ENCODE measurements at places on chromosomes 7 and 10. TPM values are rescaled to one million over a fixed set of nuclear protein-coding genes. Genes with fewer than 3 reads are reported as not detected.

DNA sequence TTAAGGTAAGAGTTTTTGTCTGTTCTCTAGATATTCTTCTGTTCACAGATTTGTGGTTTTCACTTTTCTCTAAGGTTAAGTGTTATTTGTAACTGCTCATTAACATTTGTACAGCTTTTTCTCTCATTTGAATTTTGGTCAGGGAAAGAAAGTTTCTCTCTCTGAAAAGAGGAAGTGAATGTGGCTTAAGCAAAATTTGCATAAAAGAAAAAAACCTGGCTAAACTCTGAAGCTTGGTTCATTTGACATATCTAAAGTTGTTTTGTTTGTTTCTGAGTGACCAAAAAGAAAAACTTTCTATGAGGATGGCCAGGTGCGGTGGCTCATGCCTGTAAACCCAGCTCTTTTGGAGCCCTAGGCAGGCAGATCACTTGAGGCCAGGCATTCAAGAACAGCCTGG, 22.0 kb upstream of the SLC26A4 start:
- DNase-seq, result no peak

- DNase-seq, result no peak
Measured at GRCh38 chr7:50558294-50559053, 6.7 kb downstream of the DDC start.

GRCh38 chr10:46084321-46085165, 38.5 kb upstream of the MSMB start:
- DNase-seq, result no peak

- no peak for DNase-seq
Measured at GRCh38 chr7:106270122-106270977, 14.4 kb downstream of the NAMPT start.

DNA sequence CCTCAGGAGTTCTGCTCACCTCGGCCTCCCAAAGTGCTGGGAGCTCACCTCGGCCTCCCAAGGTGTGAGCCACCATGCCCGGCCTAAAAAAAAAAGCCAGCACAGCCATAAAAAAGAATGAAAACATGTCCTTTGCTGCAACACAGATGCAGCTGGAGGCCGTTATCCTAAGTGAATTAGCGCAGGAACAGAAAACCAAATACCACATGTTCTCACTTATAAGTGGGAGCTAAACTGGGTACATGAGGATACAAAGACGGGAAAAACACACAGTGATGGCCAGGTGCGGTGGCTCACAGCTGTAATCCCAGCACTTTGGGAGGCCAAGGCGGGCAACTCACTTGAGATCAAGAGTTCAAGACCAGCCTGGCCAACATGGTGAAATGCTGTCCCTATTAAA, 20.9 kb downstream of the PSPH start:
- no peak for DNase-seq

DNA sequence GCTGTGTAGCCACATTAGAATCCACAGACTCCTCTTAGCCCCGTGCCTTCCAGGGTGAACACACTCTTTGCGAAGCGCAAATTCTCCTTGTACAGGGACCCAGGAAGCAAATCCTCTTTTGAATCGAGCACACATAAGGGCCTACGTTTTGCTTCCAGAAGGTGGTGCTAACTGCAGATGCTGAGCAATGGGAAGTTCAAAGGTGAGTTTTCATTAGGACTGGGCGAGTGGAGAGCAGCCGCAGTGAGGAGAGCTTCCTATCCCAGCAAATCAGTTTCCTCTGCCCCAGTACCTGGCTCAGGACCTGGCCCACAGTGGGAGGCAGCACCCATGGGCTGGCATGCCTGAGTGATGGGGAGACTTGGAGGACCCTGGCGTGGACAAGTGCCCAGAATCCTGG, 23.5 kb upstream of the GPR26 start:
- no peak for DNase-seq

DNA sequence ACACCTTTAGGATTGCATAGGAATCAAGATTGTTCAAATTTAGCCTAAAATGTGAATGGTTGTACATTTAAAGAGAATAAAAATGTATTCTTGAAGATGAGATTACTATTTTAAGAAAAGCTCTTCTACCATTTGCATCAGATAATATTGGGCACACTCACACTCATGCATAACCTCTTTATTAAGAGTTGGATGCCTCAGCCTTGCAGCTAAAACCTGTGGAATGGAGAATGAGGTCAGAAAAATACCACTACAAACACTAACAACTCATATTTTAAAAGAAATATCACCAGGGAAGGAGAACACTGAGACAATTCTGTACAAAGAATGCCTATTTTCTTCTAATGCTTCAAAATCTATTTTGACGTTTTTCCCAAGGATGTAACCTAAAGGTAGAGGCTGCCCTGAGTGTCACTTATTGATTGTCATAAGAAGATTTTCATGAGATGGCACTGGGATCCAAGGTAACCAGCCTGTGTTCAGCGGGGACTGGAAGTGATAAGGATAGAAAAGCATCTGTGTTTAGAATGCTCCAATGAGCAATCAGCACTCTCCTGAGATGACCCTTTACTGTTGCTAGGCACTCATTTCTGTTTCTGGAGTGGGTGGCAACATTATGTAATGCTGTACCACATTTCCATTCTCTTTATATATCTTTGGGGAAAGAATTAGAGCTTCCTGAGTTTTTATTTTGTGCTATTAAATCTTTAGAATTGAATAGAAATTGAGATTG, 26.6 kb downstream of the REEP3 start:
- DNase-seq, result no peak

DNA sequence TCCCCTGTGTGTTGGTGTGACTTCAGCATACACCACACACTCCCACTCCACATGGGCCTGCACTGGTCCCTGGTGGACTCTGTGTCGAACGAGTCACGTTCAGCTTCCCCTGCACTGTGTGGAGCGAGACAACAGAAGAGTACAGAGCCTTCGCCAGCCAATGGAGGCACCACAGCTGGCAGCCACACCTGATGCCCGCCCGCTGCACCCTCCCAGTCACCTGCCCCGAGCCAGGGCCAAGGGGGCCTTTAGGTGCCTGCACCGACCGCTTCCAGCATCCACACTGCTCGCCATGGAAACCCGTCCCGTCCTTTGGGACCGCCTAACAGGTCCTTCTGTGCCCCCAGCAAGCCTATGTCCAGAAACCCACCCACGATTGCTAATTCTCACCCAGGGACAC, 9.2 kb downstream of the FOXL3 start:
- no peak for DNase-seq

DNA sequence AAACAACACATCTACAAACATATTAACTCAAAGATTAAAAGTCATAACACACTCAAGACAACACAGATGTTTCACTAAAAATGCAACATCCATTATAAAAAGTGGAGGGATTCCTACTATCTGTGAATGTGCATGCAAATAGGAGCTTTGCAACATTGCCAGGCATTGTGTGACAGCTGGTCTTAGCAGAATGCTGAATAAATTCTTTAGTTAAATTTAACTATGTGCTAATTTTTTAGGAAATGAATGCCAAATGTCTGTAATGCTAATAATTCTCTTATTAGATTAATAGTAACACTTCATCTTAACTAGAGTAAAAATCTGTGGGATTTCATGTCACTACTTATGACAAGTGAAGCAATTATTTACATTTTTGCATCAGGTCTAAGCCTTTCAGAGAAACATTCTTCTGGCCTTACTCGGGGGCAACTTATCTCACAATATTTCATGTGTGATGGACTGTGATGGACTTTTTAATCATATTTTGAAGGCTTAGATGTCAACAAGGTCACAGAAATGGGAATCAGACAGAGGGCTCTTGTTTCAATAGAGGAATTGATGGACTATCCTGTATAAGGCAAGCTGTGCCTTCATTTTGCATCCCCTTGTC, 524.6 kb upstream of the KCND2 start:
- no peak for DNase-seq

DNA sequence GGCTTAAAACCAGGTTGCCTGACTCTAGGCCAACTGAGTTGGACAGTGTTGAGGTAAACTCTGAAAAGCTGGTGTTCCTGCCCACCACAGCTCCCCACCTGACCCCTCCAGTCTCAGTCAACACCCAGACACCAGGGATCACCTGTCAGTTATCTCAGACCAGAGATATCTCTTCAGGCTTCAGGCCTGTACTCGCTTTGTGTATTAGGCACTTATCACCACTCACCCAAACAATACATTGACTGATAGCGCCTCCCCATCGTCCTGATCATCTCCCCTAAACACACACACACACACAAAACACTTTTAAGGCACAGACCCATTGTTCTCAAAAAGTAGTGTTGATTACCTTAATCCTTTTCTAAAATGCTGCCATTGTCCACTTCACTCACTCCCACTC, 111.5 kb downstream of the PLCE1 start:
- DNase-seq, result no peak

- no peak for DNase-seq
Measured at GRCh38 chr10:75088640-75089039, 22.8 kb upstream of the SAMD8 start.

- DNase-seq, result no peak
Measured at GRCh38 chr7:34385384-34385783, 272.6 kb upstream of the NPSR1 start.

- DNase-seq, result no peak
Measured at GRCh38 chr7:23120106-23120505, 14.5 kb downstream of the KLHL7 start.

GRCh38 chr10:75910032-75910431, 478.6 kb downstream of the LRMDA start:
- DNase-seq, result no peak

GRCh38 chr7:135274495-135275268, 41.0 kb downstream of the STRA8 start:
- no peak for DNase-seq

DNA sequence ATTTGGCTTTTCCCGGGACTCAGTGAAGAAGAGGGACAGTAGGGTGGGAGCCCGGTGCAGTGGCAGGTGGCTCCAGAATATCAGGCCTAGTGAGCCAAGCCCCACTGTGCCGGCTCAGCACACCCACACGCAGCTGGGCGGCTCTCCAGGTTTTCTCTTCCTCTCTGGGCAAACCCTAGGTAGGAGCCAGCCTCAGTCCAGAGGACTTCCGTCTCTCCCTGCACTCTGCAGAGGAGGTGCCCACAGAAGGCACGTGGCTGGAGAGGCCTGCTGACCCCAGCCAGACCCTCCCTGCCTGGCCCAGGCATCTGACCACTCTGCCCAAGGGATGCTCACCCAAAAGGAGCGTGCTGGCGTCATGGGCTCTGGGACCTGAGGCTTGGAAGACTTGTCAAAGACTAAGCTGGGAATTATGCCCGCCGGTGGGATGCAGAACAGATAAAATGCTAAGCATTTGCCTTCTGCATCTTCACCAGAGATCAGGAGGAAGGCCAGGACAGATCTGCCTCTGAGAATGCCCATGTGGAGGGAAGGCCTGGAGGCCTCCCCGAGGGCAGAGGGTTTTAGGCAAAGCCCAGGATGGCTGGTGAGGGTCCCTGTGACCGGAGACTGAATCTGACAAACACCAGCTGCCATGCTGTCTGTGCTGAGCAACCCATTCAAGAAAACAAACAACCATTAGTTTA, 40.2 kb downstream of the TCERG1L start:
- no peak for DNase-seq

- DNase-seq, result no peak
Measured at GRCh38 chr7:158885624-158886023, 29.3 kb downstream of the DYNC2I1 start.

DNA sequence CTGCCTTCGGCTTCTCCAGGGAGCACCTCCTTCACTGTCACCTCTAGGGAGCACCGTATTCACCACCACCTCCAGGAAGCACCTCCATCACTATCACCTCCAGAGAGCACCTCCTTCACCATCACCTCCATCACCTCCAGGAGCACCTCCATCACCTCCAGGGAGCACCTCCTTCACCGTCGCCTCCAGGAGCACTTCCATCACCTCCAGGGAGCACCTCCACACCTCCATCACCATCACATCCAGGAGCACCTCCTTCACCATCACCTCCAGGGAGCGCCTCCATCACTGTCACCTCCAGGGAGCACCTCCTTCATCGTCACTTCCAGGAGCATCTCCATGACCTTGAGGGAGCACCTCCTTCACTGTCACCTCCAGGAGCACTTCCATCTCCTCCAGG, 102.3 kb downstream of the DNAJB6 start:
- DNase-seq, result no peak

- no peak for DNase-seq
Measured at GRCh38 chr10:61217851-61218565, 235.2 kb downstream of the TMEM26 start.

DNA sequence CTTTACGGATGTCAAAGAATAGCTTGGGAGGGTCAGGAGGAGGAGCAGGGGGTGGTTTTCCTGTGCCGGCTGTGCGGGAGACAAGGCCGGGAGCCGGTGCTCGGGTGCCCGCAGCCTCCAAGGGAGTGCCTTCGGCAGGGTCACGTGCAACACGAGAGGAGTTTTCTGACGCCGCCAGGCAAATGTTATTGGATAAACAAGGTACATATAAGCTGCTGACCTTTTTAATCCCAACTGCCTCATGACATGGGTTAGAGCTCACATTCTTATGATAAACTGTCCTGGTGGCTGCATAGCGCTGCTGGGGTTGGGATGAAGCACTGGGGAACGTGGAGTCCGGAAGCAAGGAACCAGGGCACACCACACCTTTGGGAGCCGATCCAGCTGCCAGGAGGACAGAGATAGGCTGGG, 124.8 kb upstream of the PDLIM1 start:
- peak; percentile 27 for DNase-seq

GRCh38 chr10:108894402-108895301, 1028.7 kb downstream of the XPNPEP1 start:
- DNase-seq, result no peak

GRCh38 chr10:13047529-13048206, 46.2 kb upstream of the CCDC3 start:
- no peak for DNase-seq

GRCh38 chr10:74760086-74760979, 66.1 kb upstream of the KAT6B start:
- no peak for DNase-seq

GRCh38 chr10:34626158-34626880, 188.8 kb downstream of the PARD3 start:
- DNase-seq, result no peak

GRCh38 chr10:44465401-44466115, 80.7 kb upstream of the CXCL12 start:
- DNase-seq, result no peak

Gene UPF2
- total RNA-seq, result 18.9 TPM

Gene NT5C3A
- 43.7 TPM for total RNA-seq

Gene RNF148
- not detected for total RNA-seq

Gene CFAP69
- total RNA-seq, result 1.9 TPM

Gene PCLO
- 0.46 TPM for total RNA-seq

Gene PNLIP
- total RNA-seq, result not detected

Gene EZH2
- total RNA-seq, result 2.1 TPM

Gene LRMDA
- 2.7 TPM for total RNA-seq

Gene TYW1B
- 2.0 TPM for total RNA-seq

Gene NME8
- not detected for total RNA-seq

Gene BMPER
- 1.9 TPM for total RNA-seq

Gene CNNM1
- total RNA-seq, result not detected

Gene HOXA2
- total RNA-seq, result 0.48 TPM

Gene ZFAND2A
- 9.3 TPM for total RNA-seq

Gene SSMEM1
- not detected for total RNA-seq

Gene SEC24C
- total RNA-seq, result 51.7 TPM

Gene VENTX
- total RNA-seq, result 0.29 TPM

Gene TUBB8
- not detected for total RNA-seq

Gene SORCS1
- total RNA-seq, result 0.28 TPM

Gene MMD2
- not detected for total RNA-seq

Gene IL6
- 4.6 TPM for total RNA-seq

Gene VWDE
- total RNA-seq, result not detected

Gene OR13A1
- not detected for total RNA-seq

Gene ZNF438
- 12.3 TPM for total RNA-seq

All from psoas muscle (tissue), 8 donors.